ENCODE measurements at places on chromosomes 6 and 20.

DNA sequence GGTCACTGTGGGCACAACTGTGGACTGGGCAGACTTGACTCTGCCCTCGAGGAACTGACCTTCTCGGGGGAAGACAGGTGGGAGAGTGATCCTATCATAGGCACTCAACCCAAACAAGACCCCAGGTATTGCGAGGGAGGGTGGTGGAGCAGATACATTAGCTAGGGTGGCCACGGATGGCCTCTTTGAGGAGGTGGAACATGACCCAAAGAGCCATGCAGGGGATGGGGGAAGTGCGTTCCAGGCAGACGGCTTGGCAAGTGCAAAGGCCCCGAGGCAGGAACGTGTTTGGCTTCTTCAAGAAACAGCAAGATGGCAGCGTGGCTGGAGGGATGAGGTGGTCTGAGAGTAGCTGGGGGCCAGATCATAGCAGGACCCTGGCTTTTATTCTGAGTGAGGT lies 167.6 kb downstream of the NFATC2 start:
- no peak for DNase-seq

- no peak for DNase-seq
These were observed 443.8 kb upstream of the MANEA start for GRCh38 chr6:95133578-95133977.

DNA sequence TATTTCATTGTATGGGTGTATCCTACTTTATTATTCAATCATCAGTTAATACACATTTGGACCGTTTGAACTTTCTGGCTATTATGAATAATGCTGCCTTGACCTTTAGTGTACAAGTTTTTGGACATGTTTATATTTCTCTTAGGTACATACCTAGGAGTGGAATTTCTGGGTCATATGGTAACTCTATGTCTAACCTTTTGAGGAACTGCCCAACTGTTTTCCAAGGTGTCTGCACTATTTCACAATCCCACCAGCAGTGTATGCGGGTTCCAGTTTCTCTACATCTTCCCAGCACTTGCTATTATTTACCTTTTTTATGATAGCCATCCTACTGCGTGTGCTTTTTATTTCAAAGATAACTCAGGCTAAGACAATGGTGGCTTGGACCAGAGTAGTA lies 14.3 kb upstream of the SLC13A3 start:
- DNase-seq: no peak

DNA sequence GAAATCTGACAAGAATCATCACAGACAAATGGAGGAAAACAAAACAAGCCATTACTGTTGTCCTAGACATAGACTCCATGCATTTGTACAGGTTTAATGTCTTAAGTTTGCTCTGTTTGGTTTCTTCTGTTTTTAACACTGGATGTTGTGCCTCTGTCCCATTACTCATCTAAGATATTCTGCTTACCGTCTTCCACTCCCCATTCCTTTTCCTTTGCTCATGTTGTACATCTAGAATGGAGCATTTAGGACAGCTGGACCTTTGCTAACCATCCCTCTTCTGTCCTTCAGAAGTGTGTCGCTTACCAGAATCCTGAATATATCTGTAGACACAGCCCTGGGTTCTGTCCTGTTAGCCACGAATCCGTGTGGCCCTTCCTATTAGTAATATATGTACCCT lies 35.2 kb downstream of the RAB22A start:
- DNase-seq: no peak

DNA sequence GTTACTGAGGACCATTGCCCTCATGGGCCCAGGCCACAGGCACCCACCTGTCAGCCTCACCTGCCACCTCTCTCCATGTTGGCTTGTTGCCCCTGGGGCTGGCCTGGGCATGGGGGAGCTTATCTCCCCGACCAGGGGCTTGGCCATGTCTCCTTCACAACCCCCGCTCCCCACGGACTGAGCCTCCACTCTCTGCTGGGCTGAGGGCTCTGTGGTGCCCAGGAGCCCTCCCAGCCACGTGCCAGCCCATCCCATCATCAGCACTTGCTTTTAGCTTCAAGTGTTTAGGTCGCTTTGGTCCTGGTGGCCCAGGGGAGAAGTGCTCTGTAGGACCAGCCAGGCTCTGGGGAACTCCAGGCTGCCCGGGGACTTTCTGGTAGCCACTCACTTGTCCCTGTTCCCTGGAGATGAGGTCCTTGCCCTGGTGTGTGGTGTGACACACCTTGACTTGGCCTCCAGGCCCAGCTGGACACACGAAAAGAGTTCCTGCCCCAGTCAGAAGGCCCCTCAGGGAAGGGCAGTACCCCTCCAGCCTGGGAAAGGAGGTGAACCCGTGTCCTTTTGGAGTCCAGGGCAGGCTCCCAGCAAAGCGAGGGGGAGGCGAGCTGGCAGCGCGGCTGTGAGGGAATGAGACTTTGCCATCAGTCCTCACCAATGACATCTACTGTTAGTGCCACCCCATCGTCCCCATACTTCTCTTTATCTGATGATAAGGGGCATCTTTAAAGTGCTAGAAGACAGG lies 352.6 kb downstream of the ZFAND3 start:
- no peak for DNase-seq

DNA sequence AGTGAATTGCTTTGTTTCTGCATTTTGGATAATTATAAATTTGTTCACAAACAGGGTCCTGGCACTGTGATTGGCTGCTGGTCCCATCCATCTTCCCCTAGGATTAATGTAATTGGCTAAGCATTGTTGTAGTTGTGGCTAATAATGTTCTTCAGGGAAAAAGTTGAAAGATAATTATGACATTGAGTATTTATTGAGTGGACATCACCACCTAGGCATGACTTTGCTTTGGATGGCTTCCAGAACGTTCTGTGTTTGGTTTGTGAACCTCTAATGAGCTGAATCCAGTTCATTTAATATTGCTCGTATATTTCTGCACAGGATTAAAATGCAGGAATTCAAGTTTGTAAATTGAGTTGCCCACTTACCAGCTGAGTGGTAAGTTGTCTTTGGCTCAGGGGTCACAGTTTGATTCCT lies 55.1 kb downstream of the ARID1B start:
- peak; percentile 49 for DNase-seq

- DNase-seq: no peak
These were observed 12.4 kb upstream of the DACT2 start for GRCh38 chr6:168332020-168332419.

- no peak for DNase-seq
These were observed 356.4 kb downstream of the KIF16B start for GRCh38 chr20:16216914-16217230.

GRCh38 chr20:3218307-3218988 lies 9.2 kb downstream of the ITPA start:
- DNase-seq: no peak

DNA sequence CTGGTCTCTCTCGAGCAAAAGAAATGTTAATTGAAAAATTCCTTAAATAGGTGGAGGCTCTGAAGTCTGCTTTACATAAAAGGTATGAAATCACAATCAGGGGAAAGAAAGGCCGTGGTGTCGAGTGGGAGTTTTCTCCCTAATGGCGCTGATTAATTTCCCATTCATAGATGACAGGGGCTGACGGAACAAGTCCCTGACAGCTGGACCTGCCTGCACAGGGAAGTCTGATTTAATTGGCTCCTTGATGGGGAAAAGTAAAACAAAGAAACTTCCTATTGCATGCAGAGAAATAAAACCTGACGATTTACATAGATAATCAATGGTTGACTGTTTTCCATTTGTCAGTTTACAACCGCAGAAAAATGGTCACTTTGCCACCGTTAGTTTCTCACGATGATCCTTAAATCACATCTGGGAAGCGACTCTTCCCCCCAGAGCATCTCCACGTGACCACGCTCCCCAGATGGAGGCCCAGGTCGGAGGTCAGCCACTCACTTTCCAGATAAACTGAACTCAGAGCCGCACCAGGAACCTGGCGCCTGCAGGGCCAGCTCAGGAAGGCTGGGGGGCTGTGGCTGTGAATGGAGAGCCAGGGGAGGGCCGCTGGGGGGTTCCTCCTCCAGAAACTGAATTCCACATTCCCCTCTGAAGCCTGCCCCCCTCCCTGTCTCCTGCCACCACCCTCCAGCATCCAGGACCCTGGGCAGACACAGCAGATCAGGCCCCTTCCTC lies 55.3 kb downstream of the DLL1 start:
- DNase-seq: no peak

- DNase-seq: no peak
These were observed 53.6 kb downstream of the PYGB start for GRCh38 chr20:25301357-25301920.

DNA sequence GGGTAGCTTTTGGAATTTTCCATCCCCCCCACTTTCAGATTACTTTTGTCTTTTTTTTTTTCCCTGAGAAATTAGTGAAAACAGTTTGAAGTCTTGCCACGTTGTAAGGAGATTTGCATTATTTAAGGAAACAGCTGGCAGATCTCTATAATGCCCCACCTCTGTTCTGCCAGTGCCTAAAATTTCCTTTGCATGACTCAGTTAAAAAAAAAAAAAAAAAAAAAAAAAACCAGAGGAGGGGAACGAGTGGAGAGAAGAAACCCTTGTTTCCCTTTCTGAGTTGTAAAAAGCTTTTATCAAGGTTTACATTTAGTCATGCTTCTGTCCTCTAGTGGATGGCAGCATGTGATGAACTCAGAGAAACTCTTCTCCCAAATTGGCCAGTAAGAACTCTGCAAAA lies 33.5 kb downstream of the CARMIL1 start:
- DNase-seq: no peak
